Adipocyte (in vitro differentiated cells): ENCODE measurements at places on chromosomes 13 and 19.

DNA sequence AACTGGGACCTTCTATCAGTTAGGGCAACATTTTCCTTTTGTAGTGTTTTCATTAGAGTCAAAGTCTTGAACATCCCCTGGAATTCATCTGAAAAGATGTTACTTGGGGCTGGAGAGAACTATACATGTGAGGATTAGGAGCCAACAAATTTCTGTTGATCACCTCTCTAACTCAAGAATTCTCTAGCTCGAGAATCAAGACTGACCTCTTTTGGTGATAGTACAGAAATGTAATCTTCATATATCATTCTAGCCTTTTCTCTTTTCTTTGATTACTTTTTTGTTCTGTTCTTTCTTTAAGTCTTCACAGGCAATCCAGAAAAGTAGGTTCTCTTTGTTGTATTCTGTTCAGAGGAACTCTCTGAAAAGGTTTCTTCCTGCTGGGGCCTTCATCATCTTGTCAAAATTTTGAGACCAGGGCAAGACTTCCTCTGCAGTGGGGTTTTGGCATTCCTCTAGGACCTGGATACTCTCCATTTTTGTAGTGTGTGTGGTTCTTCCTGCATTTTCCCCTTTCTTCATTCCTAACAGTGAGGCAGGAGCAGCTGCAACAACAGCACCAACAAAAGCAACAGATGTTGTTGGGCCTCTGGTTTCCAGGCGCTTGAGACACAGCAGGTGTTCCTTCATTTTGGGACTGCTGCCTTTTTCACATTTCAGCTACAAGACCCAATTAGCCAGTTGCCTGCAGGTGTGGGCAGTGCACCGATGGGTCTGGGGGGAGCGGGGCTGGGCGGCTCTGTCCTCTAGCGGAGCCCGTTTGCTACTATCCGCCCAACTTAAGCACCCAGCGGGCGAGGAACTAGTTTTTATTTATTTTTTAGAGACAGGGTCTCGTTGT is 26.2 kb downstream of the ELF1 start:
- no peak for DNase-seq

GRCh38 chr19:28051047-28051446 is 1161.9 kb downstream of the UQCRFS1 start:
- no peak for DNase-seq

DNA sequence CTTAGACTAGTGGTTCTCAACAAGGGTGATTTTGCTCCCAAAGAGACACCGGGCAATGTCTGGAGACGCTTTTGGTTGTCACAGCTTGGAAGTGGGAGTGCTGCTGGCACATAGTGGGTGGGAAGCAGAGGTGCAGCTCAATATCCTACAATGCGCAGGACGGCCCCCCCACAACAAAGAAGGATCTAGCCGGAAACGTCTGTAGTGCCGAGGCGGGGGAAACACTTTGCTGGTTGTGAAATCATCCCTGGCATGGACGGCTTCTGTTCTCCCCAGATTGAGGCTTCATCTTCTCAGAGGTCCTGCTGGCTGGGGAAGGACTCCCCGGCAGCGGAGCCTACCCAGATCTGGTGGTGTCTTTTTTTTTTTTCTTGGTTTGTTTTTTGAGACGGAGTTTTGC is 13.4 kb upstream of the SYT5 start:
- no peak for DNase-seq

GRCh38 chr13:28611654-28612131 is 47.2 kb upstream of the POMP start:
- DNase-seq: no peak

- DNase-seq: no peak
Observed at GRCh38 chr13:35984287-35984686, 146.9 kb downstream of the DCLK1 start.

DNA sequence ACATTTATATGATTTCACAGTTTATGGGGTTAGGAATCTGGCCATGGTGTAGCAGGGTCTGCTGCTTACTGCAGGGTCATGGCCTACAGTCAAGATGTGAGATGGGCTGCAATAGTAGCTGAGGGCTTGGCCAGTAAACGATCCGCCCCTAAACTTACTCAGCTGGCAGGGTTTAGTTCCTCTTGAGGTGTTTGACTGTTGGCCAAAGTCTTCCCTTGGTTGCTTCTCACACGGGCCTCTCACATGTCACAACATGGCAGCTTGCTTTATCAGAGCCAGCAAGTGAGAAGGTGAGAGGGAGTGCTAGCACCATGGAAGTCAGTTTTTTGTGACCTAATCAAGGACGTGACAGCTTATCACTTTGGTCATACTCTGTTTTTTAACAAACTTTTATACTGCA is 77.1 kb downstream of the DNAJC3 start:
- no peak for DNase-seq
